NCI-H2171 treated with DMSO at 0.1 percent for 48 hours (cell line): ENCODE measurements at places on chromosomes 2 and 18.

DNA sequence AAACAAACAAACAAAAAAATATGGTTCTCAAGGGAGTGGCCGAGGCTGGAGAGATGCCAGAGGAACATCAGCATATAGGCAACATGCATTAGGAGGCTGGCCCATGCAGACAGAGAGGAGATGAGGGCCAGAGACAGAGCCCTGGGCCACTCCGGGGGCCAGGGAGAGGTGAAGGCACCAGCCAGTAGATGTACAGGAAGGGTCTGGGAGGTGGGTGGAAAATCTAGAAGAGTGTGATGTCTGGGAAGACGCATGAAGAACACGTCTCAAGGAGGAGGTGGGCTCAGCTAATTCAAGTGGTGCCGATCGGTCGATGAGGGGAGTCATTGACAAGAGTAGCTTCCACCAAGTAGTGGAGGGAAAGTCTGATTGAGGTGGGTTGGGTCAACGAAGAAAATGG is 79.9 kb downstream of the ZCCHC2 start:
- no peak for DNase-seq

DNA sequence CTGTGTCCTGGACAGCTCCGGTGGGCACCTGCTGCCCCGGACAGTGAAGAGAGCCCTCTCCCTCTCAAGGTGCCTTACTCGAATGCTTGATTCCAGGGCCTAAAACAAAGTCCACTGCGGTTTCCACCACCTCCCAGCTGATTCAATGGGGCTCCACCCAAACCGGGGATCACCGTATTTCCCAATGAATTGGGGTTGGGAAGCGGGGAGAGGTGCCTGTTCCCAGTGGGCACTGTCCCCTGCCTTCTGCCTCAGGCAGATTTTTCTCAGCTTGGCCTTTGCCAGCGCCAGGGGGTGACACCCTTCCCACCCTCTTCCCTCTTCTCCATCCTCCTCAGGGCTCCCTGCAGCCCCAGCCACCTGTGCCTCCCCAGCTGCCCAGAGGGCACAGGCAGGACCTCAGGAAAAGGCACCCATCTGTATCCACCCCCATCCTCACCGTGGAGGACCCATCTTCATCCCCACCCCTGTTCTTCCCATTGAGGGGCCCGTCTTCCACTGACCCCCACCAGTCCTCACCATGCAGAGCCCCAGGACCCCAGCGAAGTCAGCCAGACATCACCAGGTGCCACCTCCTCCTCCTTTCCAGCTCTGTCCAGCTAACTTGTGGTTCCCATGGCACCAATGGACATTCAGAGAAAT is 66.7 kb upstream of the HPCAL1 start:
- no peak for DNase-seq

DNA sequence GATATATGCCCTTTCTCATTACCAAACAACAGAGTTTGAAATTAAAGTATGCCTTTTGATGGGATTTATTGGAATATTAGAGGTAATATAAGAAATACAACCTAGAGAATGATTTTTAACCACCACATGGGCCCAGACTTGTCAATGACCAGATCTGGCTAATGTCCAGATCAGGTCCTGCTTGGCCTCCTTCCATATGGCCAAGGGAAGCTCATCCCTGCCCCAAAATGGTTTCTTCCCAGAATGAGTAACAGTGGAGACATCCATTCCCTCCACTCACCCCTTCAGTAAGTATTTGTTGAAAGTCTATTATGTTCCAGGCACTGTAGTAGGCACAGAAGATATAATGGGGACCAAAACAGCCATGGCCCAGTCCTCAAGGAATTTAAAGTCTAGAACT is 54.9 kb downstream of the ANTXR1 start:
- no peak for DNase-seq

DNA sequence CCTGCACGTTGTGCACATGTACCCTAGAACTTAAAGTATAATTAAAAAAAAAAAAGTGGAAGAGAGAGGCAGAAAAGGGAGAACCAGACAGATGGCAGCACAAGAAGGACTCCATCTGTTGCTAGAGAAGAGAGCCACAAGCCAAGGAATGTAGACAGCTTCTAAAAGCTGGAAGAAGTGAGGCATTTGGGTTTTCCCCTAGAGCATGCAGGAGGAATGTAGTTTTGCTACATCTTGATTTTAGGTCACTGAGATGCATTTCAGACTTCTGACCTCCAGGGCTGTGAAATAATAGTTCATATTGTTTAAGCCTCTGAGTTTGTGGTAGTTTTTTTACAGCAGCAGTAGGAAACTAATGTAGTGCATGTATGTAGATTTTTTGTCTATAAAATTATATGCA is 46.0 kb downstream of the CAVIN2 start:
- peak; percentile 39 for DNase-seq

GRCh38 chr2:11056614-11057013 is 98.7 kb upstream of the SLC66A3 start:
- peak; percentile 48 for DNase-seq

- no peak for DNase-seq
These were observed 272.5 kb downstream of the GALR1 start for GRCh38 chr18:77522051-77522675.

DNA sequence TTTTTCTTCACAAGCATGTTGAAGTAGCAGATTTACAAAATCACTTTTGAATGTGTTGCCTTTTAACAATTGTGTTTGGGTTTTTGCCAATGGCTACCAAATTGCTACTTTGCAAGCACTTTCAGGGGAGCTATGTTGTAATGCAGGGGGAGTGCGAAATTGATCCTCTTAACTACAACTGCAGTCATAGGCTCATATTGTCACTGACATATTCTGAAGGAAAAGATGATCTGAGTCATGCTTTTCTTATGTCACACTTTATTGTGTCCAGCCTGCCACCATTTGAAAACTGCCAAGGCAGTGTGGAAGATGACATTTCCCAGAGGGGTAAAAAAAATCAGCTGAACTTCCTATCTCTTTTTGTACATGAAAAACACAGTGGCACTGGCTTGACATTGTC is 74.9 kb downstream of the GPD2 start:
- no peak for DNase-seq

DNA sequence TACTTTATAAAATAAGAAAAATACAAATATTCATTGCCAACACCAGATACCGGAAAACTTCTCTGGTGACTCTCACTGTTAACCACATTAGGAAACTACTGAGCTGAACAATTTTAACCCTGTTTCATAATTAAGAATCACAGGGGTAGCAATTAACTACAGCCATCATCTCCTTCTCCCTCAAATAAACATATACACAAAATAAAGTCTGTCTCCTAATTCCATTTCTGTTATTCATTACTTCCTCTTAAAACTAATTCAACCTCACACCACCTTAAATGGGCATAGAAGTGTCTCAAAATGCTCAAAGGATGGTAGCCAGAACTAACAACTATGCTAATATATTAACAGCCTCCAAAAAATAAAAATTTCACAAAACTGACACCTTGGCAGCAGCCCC is 60.7 kb downstream of the ACVR1 start:
- DNase-seq = no peak

DNA sequence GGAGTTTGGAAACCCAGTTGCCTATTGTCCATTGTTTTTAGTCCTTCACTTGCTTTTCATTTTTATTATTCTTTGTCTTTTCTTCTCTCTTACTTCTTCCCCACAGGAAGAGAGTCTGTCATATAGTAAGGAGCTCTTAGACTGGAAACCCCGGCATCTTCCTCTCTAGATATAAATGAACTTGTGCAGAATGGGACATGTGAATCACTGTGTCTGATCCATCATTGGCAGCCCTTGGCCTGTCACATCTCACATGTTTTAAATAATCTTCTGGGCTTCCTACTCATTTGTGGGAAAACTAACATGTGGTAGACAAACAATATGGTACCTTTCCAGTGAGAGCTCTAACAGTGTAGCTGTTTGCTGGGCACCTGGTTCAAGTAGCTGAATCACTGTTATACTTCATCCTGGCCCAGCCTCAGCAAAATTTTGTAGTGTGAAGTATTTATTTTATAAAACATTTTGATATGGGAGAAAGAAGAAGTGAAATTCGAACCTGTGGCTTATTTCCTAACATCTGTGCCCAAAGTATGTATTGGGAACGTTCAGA is 112.8 kb downstream of the PHLPP1 start:
- DNase-seq = no peak

DNA sequence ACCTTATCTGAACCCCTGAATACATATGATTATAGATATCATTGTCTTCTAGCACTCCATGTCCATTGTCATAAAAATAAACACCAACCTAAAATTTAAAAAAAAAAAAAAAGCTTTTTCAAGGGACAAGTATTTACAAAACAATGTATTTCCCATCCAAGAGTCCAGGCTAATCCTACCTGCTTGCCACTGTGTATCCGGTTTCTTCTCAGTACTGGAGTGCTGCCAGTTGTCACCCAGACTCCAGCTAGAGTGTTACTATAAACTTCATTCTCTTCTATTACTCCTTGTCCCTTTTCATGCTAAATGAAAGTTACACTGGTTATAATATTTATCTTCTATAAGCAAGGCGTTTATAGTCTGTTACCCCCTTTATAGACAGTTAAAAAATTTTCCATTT is 35.8 kb downstream of the MSH6 start:
- no peak for DNase-seq

DNA sequence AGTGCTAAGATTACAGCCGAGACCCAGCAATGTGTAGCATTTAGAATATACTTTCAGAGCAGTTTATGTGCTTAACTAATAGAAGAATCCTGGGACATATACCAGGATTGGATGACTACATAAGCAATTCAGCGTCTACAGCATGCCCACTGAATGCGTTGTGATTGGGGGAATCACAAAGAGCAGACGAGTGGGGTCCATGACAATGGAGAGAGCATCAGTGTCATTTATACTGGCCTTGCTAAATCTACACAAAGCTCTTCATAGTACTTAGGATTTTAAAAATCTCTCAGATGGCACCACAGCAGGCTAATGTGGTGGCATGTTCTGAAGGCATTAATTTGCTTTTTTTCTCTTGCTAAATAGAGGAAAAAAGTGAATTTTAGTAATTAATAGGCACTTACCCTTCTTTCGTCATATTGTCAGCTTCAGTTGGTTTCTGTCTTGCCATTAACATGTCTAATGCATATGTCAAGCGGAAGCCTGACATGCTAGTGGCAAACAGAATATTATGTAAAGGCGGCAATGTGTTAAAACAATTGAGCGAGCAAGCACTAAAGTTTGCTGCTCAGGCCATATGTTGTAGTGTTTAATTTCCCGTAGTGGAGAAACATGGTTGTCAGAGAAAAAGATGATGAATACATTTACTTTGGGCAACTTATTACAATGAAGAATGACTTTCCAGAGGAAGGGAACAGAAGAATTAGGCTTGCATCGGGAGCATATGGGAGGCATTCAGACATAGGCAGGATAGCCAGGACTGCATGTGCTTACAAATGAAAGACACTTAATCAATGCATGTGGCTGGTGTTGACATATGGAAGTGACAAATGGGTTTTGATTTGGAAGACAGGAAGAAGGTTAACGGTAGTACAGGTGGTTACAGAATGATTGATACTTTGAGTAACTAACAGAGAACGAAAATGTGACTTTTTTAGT is 145.2 kb downstream of the ICOS start:
- DNase-seq = peak; percentile 94

GRCh38 chr18:49500201-49500921 is 13.3 kb upstream of the C18orf32 start:
- no peak for DNase-seq

DNA sequence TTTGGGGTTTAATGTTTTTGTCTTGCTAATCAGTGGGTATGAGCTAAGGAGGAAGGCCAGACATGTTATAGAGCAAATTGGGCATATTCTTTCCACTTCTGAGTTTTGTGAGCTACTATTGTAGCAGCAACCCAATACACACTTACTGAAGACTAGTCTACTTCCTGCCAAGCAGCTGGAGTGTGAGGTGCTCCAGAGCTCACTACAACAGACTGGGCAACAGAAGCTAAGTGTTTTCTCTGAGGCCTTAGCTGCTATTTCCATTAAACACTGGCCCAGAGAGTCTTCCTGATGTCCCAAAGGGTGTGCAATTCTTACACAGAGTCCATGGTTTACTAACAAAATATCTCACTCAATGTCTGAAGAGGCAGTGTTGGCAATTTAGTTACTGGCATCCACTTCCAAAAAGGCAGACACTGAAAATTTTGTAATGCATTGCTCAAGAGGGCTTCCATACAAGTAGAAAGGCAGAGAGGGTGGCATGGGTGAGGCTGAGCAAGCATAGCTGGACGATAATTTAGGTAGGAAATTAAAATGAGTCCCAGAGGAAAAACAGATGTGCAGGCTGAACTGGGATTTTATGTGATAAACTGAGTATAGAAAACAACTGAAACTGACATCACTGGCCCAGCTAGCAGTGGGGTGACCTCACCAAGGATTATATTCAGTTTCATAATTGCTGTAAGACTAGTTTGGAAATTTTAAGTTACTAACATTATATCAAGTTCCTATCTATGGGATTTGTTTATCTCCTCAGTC is 68.6 kb downstream of the ZC3H6 start:
- DNase-seq = no peak

DNA sequence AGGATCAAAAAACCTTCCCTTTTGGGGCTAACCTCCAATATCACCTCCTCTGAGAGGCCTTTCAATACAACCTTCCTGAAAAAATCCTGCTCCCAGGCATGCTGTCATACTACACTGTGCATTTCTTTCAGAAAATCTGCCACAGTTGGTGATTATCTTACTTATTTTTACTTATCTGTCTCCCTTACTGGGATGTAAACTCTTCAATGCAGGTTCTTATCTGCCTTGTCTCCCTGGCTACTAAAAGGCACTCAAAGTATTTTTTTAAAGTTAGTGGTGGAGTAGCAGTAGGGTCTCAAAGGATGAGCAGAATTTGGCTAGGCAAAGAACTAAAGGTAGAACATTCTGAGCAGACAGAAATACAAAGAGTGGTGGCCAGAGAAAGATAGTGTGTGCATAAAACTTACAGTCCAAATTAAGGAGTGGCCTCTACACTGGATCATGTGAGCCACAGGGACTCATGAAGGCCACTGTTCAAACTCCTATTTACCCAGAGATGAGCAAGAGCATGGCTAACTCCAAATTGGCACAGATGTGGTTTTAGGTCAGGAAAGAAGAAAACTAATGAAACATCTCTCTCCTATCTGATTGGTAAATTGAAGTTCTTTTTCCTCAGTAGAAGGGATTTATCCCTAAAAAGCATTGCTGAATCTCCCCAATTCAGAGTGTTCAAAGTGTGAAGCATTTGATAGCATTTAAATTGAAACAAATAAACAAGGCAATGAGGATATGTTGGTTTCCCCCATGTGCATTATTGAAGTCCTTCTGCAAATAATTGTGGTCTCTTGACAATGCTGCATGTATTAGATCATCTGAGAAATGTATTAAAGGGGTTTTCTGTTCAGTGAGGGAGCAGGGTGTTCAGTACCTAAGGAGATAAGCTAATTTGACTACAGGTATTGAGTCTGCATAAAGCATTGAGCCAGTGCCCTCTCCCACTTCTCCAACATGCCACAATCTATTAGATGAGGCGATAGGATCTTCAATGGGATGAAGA is 285.5 kb downstream of the MREG start:
- no peak for DNase-seq

- DNase-seq = no peak
These were observed at the start of gene PRLH for GRCh38 chr2:237566401-237567235. Gene PRLH (plus strand): TSS chr2:237566574. CDS start chr2:237566574, 0 bp downstream.

GRCh38 chr2:210215120-210215519 is 10.1 kb downstream of the ACADL start:
- no peak for DNase-seq

- DNase-seq = peak; percentile 67
These were observed 167.2 kb downstream of the TCF4 start for GRCh38 chr18:55420665-55421307.

GRCh38 chr2:190320696-190321095 is 1.1 kb upstream of the HIBCH start:
- DNase-seq = no peak

GRCh38 chr2:69298261-69298660 is 88.8 kb downstream of the GFPT1 start:
- DNase-seq = no peak

- DNase-seq = no peak
These were observed 51.5 kb downstream of the DNAJC10 start for GRCh38 chr2:182767578-182767977.

GRCh38 chr2:172549131-172549530 is 6.8 kb upstream of the PDK1 start:
- no peak for DNase-seq
